ENCODE measurements at places on chromosomes 16 and 17.

DNA sequence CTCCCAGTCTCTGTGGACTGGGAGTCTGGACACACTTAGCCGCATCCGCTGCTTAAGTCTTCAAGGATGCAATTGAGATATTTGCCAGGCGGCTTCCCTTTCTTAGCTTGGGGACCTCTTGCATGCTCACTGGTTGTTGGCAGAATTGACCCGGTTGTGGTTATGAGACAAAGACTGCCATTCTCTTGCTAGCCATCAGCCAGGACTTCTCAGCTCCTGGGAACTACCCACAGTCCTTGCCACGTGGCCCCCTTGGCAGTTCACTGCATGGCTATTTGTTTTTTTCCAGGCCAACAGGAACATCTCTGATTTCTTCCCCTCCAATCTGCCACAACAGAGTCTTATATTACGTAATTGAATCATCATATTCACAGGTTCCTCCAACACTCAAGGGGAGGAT, 25.5 kb downstream of the CACNG4 start:
- DNase-seq, result no peak

DNA sequence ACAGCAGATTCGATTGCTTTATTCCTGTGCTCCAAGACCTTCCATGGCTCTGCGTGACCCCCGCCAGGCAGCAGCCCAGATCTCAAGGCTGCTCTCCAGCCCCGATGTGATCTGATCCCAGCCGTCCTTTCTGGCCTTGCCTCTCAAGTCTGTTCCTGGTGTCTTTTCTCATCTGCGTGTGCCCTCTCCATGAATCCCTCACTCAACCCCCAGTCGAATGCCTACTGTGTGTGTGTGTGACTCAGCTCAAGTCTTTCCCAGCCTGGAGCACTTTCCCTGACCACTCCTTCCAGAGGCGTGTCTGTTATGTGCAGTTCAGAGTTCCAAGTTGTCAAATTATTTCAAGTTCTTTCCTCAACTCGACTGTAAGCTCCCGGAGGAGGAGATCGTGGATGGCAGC, 64.0 kb downstream of the MRM1 start:
- no peak for DNase-seq

GRCh38 chr17:60724647-60725046, 47.0 kb downstream of the BCAS3 start:
- DNase-seq, result no peak

GRCh38 chr16:84087466-84088151, 29.1 kb downstream of the MBTPS1 start:
- no peak for DNase-seq

- no peak for DNase-seq
These were observed 869 bp downstream of the ZNF48 start for GRCh38 chr16:30395992-30396585.

- no peak for DNase-seq
These were observed 428 bp upstream of the SALL1 start for GRCh38 chr16:51151435-51151960.

GRCh38 chr16:58102665-58103392, 26.4 kb downstream of the CFAP20 start:
- DNase-seq, result no peak

DNA sequence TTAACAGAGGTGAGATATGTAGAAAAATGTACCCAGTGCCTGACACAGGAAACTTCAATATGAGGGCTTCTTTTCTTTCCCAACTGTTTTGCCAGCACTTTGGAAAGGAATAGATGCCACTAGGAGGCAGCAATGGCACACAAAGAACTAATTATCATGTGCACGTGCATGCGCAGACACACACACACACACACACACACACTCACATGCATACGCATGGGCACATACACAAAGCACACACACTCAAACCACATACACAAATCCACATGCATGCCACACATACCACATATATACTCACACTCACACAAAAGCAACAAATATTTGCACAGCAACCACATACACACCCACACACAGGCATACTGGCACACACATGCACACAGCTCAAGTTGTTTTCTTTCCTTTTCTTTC, 8.8 kb upstream of the CEP112 start:
- no peak for DNase-seq

DNA sequence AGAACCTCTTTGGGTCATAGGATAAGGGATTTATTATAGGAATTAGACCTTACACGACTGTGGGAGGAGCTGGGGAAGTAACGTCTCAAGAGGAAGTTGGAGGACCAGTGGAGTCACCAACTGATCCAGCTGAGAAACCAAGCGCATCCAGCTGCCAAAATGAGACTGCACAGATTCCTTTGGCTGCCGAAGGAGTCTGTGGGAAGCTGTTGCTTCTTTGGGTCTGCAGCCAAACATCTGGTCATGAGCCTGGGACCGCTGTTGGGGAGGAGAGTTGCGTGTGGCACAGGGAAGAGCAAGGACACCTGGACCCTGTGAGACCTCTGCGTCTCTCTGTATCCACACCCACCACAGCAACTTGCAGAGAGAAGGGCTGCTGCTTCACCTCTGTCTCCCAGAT, 2.4 kb upstream of the NACA2 start:
- DNase-seq, result no peak

GRCh38 chr17:47873200-47874090, 22.5 kb upstream of the SP6 start:
- DNase-seq, result no peak

GRCh38 chr17:8354236-8354635, 14.6 kb downstream of the ODF4 start:
- no peak for DNase-seq

DNA sequence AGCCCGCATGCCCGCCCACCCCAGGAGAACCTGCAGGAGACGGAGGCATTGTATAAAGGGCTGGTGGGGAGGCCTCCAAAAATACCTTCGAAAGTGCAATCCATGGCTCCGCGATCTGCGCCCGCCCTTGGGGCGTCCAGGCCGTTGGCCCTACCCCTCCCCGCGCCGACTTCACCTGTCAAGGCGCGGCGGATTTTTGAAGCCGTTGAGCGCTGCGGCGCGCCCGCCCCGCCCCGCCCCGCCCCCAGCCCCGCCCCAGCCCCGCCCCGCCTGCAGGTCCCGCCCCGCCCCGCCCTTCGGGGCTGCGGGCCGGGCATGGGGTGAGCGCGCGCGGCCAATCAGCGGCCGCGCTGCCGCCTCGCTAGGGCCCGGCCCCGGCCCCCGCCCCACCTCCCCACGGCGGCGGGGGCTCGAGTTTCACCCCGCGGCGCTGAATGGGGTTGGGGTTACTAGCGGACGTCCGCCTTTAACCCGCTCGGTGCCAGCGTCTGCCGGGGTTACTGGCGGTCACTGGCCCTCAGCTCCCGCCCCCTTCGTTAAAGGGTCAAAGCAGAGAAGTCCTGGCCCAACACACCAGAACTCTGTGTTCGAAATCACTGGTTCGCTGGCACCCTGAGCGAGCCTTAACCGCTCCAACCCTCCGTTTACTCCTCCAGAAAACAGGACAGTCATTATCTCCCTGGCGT, 13.2 kb downstream of the SREBF1 start:
- DNase-seq, result no peak

DNA sequence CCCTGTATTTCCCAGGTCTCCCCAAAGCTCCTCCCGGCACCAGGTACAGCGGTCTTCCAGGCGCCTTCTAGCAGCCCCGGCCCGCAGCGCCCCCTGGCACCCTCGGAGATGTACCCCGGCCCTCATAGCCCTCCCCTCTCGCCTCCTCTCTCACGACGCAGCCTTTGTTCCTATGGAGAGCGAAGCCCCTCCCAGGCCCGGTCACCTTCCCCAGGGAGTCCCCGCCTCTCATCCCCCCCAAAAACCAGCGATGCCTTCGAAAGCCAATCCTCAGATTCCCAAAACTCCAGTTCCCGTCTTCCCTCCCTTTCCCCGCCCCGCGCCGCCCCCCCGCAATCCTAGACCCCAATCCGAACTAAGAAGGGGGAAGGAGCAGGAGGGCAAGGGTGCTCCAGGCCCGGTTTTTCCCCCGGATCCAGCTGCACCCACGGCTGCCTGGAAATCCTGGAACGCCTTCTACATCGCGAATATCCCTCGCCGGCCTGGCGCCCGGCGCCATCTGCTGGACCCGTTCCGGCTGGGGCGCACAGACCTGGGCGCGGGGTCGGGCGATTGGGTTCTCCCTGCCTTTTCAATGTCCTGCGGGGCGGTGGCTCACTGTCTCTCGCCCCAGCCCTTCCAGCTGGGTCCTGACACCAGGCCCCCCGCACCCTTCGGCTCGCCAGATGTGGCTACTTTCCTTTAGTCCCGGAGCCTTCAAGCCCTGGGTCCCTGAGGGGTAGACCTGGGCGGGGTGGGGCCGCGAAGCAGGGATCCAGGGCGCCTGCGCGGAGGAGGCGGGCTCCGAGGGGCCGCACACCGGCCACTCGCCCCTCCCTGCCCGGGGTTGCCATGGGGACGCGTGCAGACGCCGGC, at the start of gene DNAH2:
DNAH2 (plus strand) TSS at position 844 of the 855 bp plus-strand sequence. CDS start 1,991 bp downstream, outside the sequence.
- no peak for DNase-seq

DNA sequence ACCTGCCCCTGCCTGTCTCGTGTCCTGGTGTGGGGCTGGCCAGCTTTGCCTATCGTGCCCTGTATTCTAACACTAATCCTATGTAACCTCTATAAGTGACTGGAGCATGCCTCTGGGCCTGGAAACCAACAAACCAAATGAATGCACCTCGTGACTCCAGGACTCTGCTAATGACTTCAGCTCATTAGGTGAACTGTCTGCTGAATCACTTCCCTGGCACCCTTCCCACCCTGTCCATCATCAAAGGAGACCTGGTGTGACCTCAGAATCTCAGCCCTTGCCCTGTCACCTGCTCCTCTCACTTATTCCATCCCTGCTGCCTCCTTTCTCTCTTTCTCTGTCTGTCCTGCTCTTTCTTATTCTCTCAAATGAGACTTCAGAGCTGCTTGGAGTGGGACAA, 322.4 kb downstream of the CBLN1 start:
- DNase-seq, result no peak

GRCh38 chr17:11326492-11326891, 85.5 kb downstream of the SHISA6 start:
- DNase-seq, result no peak

- no peak for DNase-seq
These were observed 214.0 kb downstream of the CCDC182 start for GRCh38 chr17:57531078-57531477.

DNA sequence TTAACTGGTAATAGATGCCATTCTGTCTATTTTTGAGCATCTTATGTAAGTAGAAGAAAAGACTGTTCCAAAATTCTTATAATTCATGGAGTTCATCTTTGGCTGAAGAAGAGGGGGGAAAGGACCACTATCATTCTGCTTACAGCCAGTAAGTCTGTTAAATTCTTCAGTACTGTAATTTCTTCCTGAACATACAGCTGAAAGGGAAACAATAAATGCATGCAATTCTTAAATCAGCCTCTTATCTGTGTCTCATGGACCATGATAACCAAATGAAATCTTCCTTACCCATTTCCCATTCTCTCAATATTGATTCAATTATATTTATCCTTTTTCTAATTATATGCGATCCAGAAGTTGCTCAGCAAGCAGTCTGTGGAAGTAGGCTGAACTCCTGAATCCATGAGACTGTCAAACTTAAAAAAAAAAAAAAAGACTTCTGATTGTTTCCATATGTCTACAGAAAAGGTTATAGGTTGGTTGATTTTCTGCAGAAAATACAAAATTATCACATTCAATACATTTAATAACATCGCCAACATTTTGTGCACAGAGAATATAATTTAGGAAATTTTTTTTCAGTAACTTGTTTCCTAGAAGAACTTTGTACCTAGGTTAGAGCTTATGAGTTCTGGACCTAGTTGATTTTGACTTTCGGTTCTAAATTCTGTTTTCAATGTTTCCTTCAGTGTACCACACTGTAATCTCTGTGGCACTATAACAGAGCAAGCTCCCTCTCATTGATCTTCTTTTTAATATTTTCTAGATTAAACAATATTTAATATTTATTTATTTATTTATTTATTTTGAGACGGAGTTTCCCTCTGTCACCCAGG, 1.2 kb upstream of the ABCA9 start:
- no peak for DNase-seq

- no peak for DNase-seq
These were observed 223.0 kb downstream of the SNX29 start for GRCh38 chr16:12199524-12199923.

DNA sequence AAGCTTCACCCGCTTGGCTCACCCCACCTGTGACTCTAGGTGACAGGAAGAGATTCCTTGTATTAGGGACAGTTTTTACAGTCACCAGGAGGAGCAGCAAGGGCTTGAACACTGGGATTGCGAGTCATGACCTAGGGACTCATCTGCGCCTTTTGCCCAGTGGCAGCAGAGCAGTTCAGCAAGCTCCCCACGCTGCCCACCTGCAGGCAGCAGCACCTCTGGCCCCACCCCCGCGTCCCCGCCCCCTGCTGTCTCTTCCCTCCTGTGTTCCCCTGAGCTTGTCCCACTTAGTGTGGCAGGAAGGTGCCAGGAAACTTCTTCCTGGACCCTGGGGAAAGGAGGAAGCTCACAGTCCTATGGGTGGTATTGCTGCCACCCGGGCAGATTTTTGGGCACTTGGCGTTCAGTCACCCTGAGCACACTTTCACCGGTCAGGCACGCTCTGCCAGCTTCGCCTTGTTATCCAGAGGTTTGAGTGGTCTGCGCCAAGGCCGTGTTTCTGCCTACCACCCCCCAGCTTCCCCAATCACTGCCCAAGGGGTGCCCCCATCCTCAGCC, 8.7 kb downstream of the MMP15 start:
- DNase-seq, result no peak

GRCh38 chr16:9102943-9103342, 11.5 kb downstream of the HAPSTR1 start:
- DNase-seq, result no peak

DNA sequence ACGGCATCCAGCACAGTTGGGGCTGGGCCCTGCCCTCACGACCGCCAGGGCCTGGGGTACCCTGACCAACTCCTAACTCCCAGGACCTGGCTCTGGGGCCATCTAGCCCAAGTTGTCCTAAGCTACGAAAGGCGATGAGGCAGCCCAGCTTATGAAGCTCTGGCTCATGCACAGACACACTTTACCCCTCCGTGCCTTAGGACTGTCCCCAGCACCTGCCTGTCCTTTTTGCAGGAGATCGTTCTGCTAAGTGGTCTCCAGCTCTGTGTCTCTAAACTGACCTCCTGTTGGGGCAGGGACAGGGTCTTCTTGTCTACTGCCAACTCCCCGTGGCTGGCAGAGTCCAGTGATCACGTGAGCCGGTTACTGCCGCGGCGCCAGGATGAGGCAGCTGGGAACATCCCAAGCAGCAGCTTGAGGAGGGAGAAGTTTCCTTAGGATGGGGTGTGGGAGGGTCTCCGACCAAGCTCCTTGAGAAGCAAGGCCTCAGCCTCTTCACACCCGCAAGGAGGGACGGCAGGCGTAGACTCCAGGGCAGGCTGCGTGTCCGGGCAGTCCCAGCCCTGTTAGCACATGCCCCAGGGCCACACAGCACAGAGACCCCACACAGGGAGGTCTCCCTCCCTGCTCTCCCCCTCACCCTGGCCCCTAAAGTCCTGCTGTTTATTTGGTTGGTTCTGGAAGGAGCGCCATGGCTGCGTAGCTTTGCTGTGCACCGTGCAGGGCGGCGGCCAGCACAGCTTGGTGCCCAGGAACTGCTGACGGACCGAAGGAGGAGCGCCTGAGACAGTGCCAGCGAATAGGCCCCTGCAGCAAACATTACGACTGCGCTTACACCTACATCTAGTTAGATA, 16.4 kb upstream of the METRNL start:
- DNase-seq, result no peak
